ENCODE measurements at places on chromosomes 5 and 9.

DNA sequence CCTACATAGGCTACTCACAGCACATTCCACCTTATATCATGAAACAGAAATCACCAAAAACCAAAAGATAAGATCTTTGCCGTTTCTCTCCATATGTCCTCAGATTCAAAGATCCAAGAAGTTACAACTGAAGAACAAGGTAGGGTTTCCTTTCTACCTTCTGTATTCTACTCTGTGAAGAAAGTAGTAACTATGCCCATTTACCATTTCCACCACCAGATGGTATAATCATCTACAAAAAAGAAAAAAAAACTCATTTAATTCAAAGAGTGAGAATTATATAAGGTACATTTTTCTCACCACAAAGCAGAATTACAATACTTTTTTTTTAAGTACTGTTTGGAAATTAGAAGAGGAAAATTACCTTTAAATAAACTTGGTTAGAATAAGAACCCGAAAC is 172.6 kb upstream of the PTGER4 start:
- DNase-seq: no peak

GRCh38 chr9:130191749-130192120 is 19.5 kb downstream of the NCS1 start:
- no peak for DNase-seq

GRCh38 chr5:127957183-127957582 is 126.4 kb upstream of the SLC12A2 start:
- peak; percentile 40 for DNase-seq

- no peak for DNase-seq
Observed at GRCh38 chr9:30534455-30534854, 1850.0 kb upstream of the ACO1 start.

DNA sequence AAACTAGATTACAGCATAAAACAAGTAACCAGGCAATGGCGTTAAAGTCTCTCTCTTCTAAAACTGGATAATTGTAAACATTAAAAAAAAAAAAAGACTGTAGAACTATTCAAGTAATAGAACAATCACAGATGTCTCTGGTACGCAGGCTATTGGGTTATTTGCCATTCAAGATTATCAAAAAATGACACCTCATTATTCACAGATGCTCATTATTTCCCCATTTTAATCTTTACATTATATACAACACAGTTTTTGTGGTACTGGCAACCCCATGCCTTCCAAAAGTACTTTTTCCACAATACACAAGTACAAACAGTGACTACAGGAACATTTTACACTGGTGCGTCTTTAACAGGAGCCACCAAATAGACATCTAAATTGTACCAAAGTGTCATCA is 109.4 kb downstream of the ZNF608 start:
- no peak for DNase-seq

- DNase-seq: no peak
Observed at GRCh38 chr5:138905541-138905940, 30.4 kb upstream of the LRRTM2 start.
